ENCODE measurements at places on chromosomes 4 and X.

GRCh38 chr4:114725066-114725465 is 126.5 kb downstream of the UGT8 start:
- no peak for DNase-seq

DNA sequence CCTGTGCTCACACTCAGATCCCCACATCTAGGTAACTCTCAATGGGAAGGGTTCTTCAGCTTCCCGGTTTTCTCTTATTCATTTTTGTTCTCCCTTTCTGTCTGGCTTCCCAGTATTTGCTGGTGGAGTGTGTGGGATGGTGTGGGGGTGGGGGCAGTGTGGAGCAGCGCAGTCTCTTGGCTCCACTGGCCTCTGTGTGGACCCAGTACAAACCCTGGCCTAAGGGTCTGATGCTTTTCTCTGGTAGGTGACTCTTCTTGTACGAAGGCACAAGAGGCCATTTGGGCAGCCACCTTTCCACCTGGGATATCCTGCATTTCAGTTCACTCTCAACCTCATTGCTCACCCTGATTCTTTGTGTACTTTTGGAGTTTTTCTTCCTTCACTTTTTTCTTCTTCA is 71.3 kb downstream of the NBDY start:
- DNase-seq = no peak

DNA sequence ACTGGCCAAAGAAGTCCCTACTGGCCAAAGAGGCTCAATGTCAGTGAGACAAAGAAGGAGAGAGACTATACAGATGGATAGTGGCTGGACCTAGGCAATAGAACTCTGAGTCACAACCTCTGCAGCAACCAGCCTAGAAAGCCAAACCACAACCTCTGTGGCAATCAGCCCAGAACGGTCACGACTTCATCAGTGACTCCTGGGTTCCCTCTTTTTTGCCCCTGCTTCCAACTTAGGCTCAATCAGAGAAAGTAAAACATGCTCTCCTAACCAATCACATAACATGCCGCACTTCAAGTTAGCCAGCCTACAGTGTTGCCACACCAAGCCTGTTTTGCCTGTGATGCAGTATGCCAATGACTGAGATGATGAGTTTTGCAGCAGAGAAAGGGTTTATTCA is 203.4 kb downstream of the ANAPC10 start:
- no peak for DNase-seq

GRCh38 chrX:11431786-11432185 is 138.6 kb downstream of the AMELX start:
- DNase-seq = no peak

DNA sequence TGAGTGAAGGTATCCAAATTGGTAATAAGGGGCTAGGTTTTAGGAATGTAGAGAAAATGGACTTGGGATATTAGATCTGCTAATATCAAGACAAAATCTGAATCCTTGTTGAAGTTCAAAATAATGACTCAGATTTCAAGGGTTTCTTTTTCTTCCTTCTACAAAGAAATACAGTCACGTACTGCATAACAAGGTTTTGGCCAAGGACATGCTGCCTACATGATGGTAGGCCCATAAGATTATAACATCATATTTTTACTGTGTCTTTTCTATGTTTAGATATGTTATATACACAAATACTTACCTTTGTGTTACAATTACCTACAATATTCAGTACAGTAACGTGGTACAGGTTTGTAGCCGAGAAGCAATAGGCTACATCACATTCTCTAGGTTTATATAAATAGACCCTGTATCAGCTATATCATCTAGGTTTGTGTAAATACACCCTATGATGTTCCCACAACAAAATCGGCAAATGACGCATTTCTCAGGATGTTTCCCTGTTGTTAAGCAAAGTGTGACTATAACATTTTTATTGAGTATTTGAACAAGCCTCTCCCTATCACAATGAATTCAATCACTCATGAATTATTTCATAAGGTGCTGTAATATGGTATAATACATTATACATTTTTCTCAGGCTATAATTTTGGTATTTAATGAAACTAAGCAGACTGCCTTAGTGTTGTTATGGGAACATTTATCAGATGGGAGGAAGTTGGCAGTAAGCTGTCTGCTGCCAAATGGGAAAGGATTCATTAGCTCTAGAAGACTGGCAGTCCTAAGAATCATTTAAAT is 186.3 kb downstream of the PPP3CA start:
- no peak for DNase-seq

DNA sequence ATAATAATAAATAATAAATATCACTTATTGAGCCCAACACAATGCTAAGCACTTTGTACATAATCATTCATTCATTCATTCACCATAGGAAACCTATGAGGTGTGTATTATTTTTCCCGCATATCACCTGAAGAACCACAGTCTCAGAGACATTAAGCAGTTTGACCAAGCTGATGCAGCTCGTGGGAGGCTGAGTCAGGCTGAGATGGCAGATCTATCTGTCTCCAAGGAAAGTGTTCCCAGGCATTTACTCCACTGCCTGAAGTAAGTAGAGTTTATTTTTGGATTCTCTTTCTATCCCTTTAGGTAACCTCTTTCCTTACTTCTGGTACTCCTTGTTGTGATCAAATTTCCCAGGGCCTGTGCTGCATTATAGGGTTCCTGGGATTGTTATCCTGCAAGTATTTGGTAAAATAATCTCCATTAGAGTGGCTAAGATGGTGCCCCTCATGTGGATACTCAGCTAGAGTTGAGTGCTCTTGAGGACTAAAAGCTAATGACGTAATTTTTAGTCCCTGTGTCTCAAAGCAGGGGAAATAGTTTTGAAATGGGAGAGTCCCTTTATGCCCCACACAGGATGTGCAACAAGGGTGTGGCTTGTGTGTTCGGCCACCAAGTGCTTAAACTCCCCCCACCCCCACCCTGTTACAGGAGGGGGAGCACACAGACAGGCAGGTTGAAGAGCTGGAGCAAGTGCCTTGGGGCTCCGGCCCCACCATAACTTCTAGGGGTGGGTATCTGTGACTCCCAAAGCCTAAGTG is 467.0 kb downstream of the STIM2 start:
- DNase-seq = no peak

GRCh38 chrX:118324588-118324987 is 21.3 kb upstream of the WDR44 start:
- no peak for DNase-seq

- no peak for DNase-seq
These were observed 104.4 kb upstream of the ARHGAP24 start for GRCh38 chr4:85370400-85371032.

DNA sequence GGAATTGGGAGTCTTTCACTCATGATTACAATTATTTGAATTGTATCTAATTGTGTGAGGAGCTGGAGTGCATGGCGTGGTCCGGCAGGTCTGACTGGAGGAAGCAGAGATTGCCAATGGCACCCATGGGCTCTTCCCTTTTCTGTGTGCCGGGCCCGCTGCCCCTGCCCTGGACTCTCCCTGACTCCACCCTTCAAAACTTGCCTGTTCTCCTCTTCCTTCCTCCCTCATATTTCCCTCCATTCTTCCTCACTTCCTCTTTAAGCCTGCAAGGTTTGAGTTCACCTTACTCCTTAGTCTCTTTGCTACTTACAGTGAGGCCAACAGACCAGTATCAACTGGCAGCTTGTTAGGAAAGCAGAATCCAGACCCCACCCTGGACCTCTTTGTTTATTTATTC is 6.5 kb upstream of the STBD1 start:
- no peak for DNase-seq

GRCh38 chr4:140044337-140044902 is 109.6 kb downstream of the MAML3 start:
- DNase-seq = no peak

DNA sequence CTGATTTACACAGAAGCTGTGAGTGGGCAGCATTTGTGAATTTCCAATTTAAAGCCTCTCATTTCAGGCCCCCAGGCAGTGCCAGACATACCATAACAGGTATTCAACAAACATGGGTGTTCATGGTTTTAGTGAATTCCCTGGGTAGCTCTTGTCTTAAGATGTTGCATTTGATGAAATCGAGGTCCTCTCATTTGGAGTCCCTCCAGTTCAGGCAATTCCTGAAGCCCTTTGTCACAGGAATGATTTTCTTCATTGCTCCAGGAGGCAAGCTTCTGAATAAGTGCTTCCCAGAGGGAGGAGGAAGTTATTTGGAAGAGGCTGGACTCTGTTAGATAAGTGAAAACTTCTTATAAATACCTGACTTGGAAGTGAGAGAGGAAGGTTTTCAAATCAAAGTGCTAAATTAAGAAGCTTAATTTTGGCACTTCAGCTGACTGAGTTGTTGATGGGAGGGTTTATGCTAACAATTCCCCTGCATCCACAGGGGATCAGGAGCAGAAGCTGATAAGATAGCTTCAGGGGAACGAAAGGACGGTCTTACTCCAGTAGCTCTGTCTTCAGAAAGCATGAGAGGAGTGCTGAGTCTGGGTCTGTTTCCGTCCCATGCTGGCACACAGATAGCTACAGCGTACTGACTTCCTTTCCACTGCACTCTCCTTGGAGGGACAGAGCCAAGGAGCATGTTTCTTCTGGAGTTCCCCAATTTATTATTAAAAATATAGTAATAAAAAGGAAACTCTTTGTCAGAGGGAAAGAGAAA is 543.1 kb downstream of the GBA3 start:
- DNase-seq = no peak

GRCh38 chr4:77121736-77122240 is 35.2 kb upstream of the CCNG2 start:
- no peak for DNase-seq

DNA sequence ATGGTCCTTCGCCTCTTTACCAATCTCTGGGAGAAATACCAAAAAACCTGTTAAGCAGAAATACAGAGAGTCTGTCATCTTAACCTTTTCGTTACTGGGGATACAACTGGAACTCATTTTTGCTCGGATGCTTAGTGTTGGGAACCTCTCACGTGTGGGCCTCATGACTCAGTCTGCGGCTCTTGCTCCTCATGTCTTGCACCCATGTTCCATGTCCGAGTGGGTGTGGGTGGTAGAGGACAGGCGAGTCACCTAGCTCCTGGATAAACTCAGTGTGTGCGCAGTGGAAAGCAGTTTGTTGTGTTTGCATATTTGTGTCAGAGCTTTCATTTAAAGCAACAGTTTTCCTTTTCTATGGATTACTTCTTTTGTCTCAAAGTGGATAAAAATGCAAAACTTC is 70.6 kb downstream of the TNIP2 start:
- no peak for DNase-seq

GRCh38 chrX:139881572-139881971 is 51.3 kb downstream of the ATP11C start:
- DNase-seq = no peak

DNA sequence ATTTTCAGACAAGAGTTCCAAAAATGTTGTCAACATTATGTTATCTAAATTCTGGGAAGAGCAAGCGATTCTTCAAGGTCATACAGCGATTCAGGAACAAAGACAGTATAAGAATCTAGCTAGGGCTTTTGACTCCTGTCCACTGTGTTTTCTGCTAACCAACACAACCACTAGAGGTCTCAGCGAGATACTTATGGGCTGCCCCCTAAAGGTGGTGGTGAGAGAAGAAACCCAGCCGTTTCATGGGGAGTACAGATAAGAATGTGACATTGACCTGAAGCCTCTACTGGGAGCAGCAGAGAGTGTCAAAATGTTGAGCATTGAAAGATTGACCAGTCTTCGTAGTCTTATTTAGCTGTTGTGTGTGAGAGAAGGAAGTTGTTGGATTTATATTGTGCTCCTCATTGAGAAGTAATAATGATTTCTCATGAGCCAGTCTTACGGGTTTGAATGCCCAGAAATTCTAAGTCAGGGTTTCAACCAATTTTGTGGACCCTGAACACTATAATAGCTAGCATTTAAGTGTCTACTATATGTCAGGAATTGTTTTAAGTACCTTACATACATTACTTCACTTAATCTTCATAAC is 168.3 kb downstream of the SPRY1 start:
- DNase-seq = peak; percentile 4

GRCh38 chr4:40200875-40201801 is 4.3 kb downstream of the RHOH start:
- DNase-seq = no peak

DNA sequence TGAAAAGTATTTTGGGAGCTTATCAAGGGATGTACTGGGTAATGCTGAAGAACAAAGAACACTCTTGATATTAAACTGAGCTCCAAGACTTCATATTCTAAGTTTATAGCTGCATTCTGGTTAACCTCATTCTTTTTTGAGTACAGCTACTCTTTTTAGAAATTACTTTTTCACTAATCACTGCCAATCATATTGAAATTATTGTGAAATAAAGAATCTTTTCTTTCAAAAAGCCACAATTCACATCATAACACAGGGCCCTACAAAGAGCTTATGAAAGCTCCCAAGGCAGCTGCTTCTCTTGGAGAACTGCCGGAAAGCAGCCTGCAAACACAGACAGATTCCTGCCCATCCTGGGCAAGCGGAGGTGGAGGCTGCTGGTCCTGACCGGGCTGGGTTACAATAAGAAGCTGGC is 121.4 kb downstream of the RNF150 start:
- no peak for DNase-seq

GRCh38 chrX:78957049-78957767 is 12.0 kb downstream of the P2RY10 start:
- no peak for DNase-seq

- DNase-seq = no peak
These were observed 258.0 kb downstream of the COL25A1 start for GRCh38 chr4:109044431-109044830.

GRCh38 chr4:68535974-68536373 is 40.1 kb downstream of the UGT2B17 start:
- no peak for DNase-seq

DNA sequence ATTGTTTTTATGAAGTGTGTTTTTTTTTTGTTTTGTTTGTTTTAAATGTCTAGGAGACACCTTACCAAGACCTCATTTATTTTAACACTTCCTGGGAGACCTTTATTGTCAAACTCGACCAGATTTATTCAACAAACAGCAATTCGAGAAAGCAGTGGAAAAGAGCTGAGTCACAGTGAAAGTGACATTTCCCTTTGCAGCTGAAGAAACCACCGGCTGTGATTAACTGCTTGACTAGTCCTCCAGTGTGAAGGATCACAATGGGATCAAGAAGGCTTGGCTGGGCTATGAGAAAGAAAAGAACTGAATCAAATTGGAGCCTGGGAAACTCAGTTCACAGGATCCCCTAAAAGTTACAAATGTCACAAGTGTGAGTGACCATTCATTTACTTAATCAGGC is 11.9 kb upstream of the ADH7 start:
- no peak for DNase-seq

- DNase-seq = no peak
These were observed 406.6 kb downstream of the PCDH10 start for GRCh38 chr4:133555671-133556070.

DNA sequence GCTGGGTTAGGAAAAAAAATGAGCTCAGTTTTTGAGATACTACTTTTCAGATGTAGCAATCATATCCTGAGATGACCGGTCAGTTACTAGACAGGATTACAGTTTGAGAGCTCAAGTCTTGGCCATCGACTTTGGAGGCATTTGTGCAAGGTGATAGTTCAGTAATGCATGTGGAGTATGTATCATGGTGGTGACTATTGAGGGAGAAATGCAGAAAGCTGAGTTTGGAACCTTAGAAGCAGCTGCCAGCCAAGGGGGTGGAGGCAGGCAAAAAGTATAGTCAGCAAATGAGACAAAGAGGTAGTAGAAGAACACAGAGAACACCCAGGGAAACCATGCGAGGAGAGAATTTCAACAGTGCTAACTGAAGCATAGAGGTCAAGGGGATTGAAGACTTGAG is 48.7 kb upstream of the SLC4A4 start:
- no peak for DNase-seq

- no peak for DNase-seq
These were observed 160.1 kb downstream of the EFHC2 start for GRCh38 chrX:44183329-44183728.

Data from activated CD8-positive, alpha-beta memory T cell treated with anti-CD3 and anti-CD28 coated beads for 1 hour (primary cell).